ENCODE measurements at places on chromosomes 12 and 14.

DNA sequence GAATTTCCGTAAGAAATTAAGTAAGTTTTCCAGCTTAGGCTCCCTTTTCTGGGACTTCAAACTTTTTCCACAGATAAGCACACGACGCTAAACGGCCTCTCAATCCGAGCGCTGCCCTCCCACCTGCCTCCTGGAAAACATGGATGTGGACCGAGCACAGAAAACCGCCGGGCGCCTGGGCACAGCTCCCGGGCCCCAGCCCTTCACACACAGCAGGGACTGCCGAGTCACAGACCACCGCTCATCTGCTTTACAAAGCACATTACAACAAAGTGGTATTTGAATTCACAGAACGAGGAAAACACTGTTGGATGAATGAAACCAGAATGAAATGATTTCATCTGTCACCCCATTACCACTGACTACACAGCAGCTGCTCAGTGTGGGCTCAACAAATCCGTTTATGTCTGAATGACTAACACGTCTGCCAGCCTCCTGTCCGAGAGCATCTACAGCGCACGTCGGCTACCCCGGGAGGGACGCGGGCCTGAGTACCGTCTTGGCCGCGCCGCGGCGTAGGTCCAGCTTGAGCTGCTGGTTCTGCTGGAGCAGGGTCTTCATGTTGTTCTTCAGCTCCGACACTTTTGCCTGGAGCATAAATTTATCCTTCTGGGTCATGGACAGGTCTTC, 13.1 kb upstream of the ANKLE2 start:
- no peak for DNase-seq

DNA sequence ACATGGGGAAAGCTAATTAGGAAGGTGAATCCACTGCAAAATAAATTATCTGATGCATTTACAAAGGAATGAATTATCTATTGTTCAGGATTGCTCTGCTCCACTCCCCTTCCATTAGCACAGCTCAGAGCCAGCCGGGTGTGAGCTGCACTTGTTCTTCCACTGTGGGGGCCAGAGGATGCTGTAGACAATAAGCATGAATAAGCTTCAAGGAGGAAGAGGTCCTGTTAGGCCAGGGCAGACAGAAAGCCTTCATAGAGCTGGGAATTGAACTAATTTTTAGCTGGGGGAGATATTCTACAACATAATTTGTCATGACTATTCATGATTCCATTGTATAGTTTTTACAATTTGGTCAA, 137.6 kb upstream of the MAX start:
- DNase-seq: no peak

DNA sequence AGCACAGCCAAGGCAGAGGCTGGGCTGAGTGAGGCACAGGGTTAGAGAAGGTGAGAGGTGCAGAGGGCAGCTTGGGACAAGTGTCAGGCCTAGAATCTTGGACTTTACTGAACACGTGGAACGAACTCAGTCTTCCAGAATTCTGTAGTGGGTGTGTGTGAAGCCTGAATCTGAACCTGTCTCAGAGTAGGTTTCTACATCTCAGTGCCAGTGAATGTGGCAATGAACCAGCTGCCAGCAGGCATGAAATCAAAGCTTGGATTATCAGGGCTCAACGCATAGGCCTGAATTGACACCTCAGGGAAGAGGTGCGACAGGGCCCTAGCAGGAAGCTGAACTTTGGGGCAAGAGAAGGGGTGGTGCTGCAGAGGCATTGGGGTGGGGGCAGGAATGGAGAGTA, 104.6 kb downstream of the SAMD4A start:
- no peak for DNase-seq

DNA sequence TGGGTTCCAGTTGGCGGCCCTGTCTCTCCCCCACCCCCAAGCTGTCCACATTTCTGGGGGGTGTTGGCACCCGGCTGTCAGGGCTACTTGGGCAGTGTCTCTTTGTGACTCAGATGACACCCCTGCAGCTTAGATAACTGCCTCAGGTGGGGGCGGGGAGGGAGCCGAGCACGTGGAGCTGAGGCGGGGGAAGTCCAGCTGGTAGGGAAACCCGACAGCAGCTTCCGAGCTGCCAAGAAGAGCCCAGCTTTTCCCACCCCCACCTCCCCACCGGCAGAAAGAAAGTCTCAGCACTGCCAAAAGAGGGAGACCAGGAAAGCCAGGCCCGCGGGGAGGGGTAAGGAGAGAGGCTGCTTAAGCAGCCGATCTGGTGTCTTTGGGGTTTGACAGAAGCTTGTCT, 1.4 kb downstream of the LRTM2 start:
- no peak for DNase-seq

DNA sequence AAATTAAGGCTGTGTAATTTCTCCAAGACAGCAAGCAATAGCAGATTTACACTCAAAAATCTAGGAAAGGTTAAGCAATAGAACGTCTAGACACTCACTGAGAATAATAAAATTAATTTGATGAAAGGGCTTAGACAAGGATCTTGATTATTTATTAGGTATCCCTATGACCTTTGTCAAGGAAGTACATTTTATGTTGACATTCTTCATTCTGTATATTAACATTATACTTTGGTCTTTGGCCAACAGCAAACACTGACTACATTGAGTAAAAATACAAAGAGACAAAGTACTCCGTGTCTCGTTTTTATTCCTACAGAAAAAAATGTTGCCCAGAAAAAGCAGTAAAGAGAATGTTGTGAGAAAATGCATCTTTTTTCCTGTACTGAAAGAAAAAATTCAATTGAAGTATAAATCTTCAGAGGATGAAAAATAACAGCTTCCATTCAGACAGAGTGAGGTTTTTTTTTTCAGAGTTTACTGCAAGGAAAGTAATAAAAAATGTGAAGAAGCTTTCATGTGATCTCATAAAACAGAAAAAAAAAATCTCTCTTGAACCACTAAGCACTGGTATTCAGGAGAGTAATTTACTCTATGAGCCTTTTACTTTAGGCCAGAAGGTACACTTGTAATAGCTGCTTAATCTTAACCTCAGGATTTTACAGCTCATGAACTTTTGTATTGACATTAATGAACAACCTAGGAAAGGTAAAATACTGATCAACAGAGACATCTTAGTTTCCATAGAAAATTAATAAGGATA, 605.0 kb downstream of the FSCB start:
- no peak for DNase-seq

- DNase-seq: no peak
Measured at GRCh38 chr14:72574715-72575114, 319.2 kb downstream of the DPF3 start.

DNA sequence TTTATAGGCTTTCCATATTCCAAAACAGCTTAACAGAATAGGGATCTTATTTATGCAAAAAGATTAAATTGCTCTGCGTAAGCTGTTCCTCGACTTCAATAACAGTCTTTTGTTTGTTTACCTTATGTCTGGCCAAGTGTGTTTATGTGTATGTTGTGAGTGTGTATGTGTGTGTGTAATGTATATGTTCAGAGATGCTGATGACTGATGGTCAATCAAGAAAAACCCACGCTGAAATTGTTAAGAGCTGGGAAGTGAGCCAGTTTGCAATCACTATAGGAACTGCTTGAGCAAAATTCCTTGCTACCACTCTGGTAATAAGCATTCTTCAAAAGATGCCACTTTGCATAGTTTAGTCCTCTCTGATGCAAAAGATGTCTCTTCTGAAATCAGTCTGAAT, 59.6 kb downstream of the PRKD1 start:
- no peak for DNase-seq

GRCh38 chr14:40870252-40870651, 736.4 kb upstream of the LRFN5 start:
- no peak for DNase-seq

GRCh38 chr12:15220451-15220850, 766 bp downstream of the RERG start:
- no peak for DNase-seq

- no peak for DNase-seq
Measured at GRCh38 chr12:69821456-69822159, 3.4 kb upstream of the MYRFL start.

DNA sequence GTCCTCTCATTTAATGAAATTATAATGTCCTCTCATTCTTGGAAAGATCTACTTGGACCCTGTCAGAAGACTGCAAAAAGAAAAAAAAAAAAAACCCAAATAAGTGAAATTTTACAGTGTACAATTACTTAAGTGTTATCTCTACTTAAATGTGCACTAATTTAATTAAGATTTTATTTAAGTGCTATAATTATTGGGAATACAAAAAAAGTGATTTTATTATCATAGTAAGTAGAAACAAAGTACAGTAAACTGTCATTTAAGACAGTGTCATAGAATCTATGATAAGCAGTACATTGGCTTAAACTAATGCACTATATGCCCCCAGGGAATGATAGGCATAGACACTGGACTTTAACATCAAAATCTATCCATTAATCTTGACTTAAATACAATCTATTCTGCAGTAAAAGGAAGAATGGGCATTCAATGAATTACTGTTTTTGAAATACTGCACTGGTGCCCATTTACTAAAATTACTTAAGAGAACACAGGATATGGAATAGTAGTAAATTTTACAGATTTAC, 23.3 kb downstream of the INSM2 start:
- DNase-seq: no peak

- DNase-seq: no peak
Measured at GRCh38 chr14:90355540-90356518, 24.1 kb upstream of the NRDE2 start.

DNA sequence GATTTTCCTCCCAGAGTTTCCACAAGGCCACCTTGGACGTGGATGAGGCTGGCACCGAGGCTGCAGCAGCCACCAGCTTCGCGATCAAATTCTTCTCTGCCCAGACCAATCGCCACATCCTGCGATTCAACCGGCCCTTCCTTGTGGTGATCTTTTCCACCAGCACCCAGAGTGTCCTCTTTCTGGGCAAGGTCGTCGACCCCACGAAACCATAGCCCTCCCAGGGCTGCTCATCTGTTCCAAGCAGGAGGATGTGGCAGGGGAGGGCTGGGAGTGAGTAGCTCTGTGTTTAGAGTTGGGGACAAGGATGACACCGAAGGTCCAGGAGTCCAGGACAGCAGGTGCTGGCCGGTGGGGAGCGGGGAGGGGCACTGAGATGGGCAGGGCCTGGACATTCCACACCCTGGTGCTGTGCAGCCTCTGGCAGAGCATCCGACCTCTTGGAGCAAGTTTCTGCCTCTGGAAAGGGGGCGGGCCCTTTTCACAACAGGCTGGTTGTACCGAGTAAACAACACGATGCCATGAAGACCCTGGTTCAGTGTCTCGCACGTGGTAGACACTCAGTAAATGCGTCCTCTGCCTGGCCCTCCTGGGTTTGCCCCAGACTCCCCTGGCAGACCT, 8.2 kb downstream of the SERPINA4 start:
- no peak for DNase-seq

DNA sequence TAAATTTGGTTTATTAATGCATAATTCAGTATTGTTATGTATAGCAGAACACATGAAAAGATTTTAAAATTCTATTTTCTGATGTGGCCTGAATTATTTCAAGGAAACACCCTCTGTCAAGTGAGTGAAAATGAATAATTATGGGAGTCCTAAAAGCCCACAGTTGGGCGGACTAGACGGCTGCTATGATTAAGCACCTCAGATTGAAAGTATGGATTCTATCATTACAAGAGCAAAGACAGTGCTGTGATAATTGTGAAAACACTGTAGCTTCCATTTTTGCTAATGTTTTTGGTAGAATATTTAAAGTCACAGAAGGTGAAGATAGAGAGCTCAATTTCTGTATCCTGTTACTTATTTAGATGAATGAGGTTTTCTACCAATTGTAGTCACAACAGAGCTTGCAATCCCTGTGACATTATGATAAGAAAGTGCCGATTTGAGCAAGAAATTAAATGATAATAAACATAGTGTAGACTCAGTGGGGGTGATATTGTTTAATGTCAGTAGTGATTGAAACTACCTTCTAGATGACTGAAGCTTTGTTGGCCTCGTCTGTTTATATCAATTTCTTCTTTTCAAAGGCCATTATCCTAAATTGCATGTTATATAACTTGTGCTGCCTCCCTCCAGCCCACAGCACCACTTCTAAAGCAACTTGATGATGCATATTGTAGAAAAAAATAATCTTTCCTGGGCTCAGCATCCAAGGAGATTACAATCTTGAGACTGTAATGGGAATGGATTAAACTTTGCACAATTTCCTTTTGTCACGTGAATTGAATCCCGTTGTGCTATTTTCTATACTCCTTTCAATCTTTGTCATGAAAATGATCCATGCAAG, 359.8 kb downstream of the BTG1 start:
- DNase-seq: no peak

GRCh38 chr12:90489141-90489540, 465.8 kb downstream of the CCER1 start:
- no peak for DNase-seq

DNA sequence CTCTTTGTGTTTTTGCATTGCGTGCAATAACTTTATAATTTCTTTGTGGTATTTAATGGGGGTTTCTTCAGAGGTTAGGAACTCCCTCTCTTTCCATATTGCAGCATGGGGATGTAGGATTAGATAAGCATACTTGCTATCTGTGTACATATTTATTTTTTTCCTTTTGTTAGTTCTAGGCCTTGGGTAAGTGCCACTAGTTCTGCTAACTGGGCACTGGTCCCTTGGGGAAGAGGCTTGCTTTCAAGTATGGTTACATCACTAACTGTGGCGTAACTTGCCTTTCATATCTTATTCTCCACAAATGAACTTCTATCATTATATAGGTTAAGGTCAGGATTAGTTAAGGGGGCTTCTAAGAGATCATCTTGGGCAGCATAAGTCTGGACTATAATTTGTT, 31.5 kb upstream of the SLCO1B3 start:
- no peak for DNase-seq

DNA sequence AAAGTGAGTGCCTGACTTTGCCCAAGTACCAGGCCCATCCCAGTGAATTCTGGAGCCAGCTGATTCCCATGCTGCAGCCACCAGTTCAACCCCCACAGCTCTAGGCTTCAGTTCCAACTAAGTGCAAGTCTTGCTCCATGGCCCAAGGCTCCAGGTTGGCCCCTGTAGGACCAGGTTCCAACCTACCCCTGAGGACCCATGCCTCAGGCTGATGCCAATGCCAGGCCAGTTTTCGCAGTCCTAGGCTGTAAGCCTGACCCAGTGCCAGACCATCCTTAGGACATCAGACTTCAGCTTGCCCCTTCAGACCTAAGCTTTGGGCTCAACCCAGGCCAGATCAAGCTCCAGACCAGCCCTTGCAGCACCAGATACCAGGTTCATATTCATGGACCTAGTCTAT, 352.6 kb downstream of the FSCB start:
- DNase-seq: no peak

DNA sequence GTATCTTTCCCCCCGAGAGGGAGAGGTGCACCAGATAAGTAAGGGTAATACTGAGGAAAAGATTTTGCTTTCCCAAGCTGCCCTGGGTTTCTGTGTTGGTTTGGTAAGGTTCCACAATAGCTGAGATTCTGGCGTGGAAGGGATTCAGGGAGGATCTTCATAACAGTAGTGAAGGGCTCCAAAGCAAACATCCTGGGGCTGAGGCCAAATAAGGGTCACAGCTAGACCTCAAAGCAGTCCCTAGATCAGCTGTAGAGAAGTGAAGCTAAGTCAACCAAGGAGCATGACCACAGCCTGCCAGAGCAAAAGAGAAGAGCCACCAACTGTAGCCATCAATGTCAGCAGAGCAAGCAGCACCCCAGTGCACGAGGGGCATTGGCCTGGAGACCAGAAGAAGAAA, 73.2 kb upstream of the SLC35F4 start:
- no peak for DNase-seq

Data from stimulated activated CD4-positive, alpha-beta T cell treated with anti-CD3 and anti-CD28 coated beads, TNF-alpha, amount 100 ng/mL, for 4 hours (primary cell).